ENCODE measurements at places on chromosomes 1 and 21.
A peak's percentile ranks its signal among the peaks of the same experiment; 100 is the strongest.

DNA sequence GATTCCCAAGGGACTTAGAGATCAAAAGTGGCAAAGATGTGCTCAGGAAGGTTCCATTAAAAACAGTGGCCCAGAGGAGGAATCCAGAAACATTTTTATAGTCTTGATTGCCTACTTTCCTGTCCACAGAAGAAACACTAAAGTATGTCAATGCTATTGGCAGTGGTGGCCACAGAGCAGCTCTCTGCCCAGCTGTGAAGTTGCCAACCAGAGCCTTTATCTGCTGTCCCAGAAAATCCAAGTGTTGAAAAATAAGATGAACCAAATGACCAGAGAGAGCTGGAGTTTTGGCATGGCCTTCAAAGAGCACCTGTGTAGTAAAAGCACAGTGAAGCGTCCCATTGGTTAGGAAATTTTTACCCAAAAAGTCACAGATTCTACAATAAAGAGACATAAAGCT lies 181.2 kb downstream of the TGFBR3 start:
- no peak for DNase-seq

DNA sequence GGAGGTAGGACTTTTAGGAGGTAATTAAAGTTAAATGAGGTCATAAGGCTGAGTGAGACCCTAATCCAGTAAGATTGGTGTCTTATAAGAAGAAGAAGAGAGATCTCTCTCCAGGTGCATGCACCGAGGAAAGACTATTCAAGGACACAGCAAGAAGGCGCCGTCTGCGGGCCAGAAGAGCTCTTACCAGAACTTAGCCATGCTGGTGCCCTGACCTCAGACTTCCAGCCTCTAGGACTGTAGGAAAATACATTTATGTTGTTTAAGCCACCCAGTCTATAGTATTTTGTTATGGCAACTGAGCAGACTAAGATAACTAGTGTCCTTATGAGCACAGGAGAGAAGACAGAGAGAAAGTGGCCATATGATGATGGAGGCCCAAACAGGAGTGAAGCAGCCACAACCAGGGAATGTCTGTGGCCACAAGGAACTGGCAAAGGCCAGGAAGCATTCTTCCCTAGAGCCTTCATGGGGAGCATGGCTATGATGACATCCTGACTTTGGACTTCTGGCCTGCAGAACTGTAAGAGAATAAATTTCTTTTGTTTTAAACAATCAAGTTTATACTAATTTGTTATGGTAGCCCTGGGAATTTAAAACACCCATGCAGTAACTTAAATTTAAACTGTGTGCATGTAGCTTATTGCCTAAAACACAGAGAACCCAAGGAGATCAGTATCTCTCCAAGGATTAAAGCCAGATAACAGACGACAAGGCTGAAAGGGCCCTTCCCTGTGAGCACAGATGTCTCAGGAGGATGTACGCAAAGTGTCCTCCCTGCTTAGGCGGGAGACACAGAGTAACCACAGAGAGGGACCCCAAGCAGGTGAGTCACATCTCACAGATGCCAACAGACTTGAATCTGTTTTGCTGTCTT lies 9.9 kb upstream of the CD58 start:
- no peak for DNase-seq

- DNase-seq, result no peak
Observed at GRCh38 chr1:98292994-98293393, 368.5 kb upstream of the SNX7 start.

GRCh38 chr1:245538671-245539070 lies 383.9 kb downstream of the KIF26B start:
- no peak for DNase-seq

- DNase-seq, result no peak
Observed at GRCh38 chr1:17139637-17140036, 20.4 kb upstream of the PADI2 start.

DNA sequence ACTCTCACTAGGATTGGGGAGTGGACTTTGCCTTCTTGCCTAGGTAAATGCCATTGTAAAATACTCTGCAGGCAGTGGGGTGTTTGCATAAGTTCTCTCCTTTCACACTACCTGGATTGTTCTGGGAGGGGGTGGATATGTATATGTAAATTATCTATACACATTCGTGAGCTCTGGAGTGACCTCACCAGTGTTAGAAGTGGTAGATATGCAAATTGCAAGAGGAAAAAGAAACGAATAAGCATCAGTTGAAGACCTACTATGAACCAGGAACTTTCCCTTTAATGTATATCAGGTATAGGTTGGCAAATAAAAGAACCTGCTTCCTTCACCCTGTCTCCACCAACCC lies 1.5 kb upstream of the ARHGEF11 start:
- no peak for DNase-seq

DNA sequence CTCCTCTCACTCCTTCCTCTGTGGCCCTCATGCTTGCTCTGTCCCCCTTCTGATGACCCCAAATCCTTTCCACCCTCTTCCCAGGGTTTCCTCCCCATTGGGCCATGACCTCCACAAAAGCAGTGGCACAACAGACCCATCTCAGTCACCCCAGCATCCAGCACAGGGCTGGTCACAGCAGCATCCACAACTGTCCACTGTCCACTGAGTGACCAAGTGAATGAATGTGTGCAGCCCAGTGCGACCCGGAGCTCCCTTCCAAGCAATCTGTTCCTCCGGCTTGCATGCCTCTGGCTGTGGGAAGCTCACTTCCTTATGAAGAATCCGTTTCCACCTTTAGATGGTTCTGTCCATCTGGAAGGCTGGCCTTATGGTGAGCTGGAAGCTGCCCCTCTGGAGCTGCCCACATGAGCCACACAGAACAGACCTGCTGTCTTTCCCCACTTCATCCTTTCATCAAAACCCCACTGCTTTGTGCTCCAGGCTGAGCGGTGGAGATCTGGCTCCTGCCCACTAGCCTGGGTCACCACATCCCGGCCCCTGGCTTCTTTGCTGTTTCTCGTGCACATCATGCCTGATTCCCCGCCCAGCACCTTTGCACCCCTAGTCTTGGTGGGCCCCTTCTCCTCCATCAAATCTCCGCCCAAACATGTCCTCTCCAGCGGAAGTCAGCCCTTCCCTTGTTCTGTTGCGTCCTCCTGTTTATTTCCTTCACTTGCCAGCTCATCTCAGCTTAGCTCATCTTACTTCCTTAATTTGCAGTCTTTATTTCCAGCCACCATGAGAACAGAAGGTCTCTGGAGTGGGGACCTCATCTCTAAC lies 56.4 kb downstream of the EDN2 start:
- DNase-seq, result no peak

DNA sequence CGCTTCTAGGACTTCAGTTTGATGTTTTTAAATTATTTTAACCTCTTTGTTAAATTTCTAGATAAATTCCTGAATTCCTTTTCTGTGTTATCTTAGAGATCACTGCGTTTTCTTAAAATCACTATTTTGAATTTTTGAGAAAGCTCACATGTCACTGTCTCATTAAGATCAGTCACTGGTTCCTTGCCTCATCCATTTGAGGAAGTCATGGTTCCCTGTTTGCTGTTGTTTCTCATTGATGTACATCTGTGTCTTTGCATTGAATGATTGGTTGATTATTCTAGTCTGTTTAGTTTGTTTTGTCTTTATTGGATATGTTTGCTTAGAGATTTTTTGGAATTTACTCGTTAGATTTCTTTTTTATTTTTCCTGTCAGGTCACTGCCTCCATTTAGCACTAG lies 50.1 kb downstream of the CRP start:
- DNase-seq, result no peak

DNA sequence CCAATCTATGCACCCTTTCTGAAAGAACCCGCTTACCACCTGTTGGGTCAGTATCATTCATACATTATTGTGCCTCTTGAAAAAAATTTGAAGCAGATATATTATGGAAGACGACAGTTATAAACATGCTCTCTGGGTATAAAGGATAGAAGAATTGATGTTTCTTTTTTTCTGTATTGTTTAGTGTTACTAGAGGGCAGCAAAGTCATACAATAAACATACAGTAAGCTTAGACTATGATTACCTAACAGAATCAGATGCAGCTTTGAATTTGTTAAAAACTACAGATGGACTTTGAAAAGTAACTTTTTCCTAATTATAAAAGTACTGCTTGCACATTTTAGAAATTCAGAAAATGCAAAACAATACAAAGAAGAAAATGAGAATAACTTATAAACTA lies 11.1 kb upstream of the PAXBP1 start:
- no peak for DNase-seq

DNA sequence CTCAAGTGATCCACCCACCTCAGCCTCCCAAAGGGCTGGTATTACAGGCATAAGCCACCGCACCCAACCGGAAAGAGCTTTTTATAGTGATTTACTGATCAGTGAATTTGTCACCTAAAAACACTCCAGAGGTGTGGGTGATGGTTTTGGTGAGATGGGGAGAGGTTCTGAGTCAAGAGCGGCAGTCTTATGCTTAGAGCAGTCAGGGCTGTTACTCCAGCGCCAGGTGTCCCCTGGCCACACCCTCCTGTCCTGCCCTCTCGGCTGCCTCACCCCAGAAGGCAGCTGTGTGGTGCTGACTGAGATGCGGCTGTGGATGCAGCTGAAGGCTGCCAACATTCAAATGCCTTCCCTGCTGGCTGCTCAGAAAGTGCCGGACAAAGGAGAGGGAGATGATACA lies 94.5 kb upstream of the LPGAT1 start:
- no peak for DNase-seq

DNA sequence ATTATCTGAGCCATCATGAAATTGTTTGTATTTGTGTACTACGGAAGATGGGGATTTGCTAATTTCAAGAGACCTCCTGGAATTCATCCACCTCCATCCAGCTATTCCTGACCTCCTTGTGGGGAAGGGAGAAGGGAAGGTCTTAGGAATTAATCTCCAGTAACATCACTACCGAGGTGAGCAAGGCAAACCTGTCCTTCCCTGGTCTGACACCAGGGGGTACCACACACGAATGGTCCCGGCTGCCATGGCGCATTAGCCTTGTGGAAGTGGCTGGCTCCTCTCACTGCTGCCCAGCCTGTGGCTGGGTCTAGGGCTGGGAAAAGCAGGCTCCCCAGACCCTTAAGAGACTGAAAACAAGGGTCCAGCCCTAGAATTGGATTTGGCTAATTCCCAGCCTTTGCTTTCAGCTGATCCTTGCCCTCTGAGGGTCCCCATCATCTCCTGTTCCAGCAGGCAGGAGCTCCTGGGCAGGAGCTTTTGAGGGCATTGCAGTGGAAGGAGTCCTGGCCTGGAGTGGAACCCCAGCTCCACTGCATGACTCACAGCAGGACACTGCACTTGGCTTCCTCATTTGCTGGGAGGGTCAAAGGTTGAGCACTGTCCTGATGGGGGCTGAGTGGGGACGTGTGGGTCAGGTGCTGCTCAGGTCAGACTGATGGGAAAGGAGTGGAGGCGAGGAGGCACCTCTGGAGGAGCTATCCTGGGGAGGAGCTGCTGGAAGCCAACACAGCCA lies 34.8 kb downstream of the RIMS3 start:
- peak; percentile 29 for DNase-seq

DNA sequence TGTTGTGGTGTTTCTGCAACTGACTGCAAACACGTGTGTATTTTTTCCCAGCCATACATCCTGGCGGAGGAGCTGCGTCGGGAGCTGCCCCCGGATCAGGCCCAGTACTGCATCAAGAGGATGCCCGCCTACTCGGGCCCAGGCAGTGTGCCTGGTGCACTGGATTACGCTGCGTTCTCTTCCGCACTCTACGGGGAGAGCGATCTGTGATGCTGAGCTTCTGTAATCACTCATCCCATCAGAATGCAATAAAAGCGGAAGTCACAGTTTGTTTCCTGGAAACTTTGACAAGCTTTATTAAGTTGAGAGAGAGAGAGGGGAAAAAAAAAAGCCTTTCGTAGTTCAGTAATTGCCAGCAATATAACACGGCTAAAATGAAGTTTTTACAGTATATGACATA lies 32.7 kb upstream of the MTR start:
- DNase-seq, result no peak

- DNase-seq, result no peak
Observed at GRCh38 chr1:189970331-189971230, 507.1 kb downstream of the BRINP3 start.

GRCh38 chr21:16370186-16370585 lies 640.4 kb downstream of the USP25 start:
- no peak for DNase-seq

DNA sequence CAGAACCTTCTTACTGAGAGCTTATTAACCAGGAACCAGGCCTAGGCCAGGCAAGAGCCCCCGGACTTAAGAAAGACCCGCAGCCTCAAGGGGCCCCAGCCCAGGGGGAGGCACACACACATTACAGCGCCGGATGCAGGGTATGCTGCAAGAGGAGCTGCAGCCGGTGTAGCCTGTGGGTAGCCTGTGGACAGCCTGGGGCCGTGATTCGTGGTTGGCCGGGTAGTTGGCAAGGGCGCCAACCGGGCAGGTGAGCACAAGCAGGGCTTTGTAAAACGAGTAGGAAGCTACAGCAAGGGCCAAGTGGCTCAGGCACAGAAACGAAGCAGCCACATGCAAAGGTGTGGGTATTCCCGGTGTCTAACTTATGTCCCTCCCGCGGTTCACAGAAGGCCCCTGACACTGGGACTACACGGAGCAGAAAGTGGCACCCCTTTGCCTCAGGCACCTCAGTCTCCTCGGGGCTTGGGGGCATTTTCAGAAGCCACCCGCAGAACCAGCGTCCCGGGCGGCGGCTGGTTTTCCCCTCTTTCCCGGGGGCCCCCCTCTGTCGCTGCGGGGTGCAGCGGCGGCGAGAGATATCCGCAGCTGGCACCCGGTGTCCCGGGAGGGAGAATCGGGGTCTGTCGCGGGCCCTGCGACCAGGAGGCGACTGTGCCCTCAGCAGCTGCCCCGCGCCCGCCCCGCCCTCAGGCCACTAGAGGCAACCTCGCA lies 40.8 kb downstream of the KIAA1614 start:
- peak; percentile 16 for DNase-seq

DNA sequence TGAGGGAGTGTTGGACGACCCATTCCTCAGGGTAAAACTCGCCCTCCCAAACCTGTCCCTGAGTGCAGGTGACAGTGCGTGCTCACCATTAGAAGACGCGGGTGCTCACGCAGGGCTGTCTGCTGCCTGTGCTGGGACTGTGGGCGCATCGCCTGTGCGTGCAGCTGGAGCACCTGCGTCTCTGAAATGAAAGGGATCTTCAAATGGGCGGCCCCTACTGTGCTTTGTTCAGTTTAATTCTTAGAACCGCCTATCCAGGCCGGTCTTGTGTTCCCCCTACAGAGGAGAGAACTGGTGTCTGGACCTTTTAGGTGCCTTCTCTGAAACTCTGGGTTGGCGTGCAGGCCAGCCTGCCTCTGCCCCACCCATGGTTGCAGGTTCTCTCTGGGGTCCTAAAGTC lies 125.8 kb downstream of the PCBP3 start:
- DNase-seq, result peak; percentile 18

- no peak for DNase-seq
Observed at GRCh38 chr1:245226203-245226499, 71.4 kb downstream of the KIF26B start.

DNA sequence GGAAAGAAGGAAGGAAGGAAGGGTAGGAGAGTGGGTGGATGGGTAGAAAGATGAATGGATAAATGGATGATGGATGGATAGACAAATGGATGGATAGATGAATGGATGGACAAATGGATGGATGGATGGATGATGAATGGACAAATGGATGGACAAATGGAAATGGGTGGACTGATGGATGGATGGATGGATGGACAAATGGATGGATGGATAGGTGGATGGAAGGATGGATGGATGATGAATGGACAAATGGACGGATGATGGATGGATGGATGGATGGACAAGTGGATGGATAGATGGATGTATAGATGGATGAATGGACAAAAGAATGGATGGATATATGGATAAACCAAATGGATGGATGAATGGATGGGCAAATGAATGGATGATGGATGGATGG lies 30.5 kb downstream of the CHD5 start:
- DNase-seq, result no peak

GRCh38 chr1:216765346-216766300 lies 42.4 kb upstream of the ESRRG start:
- DNase-seq, result no peak
